ENCODE measurements at places on chromosomes 7 and 10.

DNA sequence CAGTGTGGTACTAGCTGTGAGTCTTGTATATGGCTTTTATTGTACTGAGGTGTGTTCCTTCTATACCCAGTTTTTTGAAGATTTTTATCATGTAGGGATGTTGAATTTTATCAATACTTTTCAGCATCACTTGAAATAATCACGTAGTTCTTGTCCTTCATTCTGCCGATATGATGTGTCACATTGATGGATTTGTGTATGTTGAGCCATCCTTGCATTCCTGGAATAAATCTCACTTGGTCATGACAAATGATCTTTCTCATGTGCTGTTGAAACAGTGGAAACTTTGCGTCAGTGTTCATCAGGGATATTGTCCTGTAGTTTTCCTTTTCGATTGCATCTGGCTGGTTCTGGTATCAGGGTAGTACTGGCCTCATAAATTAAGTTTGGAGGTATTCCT is 7.1 kb upstream of the PRKAR1B start:
- no peak for DNase-seq

GRCh38 chr7:104366390-104366789 is 38.0 kb downstream of the LHFPL3 start:
- no peak for DNase-seq

GRCh38 chr7:94355454-94355853 is 39.2 kb upstream of the COL1A2 start:
- DNase-seq = no peak

DNA sequence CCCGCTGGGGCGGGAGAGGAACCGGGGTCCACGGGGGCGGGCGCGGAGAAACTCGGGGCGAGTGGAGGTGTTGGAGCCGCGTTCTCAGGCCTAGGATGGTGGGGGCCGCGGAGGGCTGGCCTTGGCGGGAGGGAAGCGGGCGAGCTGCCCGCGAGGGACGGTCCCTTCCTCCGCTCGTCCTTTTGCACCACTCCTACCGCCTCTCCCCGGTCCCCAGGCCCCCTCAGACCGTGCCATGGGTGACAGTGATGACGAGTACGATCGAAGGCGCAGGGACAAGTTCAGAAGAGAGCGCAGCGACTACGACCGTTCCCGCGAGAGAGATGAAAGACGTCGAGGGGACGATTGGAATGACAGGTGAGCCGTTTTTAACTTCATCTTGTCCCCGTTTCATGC is 451 bp downstream of the SRRT start:
- DNase-seq = no peak

GRCh38 chr10:112382515-112383235 is 8.8 kb downstream of the ACSL5 start:
- no peak for DNase-seq

DNA sequence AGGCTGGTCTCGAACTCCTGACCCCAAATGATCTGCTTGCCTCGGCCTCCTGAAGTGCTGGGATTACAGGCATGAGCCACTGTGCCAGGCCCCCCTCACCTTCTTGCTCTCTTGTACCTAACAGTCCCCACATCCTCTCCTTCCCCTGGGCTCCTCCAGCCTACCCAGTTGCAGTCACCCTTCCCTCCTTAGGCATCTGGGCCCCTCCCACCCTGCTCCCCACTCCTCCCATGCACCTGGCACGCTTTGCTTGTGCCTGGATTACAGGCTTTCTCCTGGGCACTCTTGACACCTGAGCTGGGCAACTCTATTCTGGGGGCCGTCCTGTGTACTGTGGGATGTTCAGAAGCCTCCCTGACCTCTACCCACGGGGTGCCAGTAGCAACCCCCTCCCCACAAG is 3.0 kb downstream of the CLDN15 start:
- DNase-seq = no peak

DNA sequence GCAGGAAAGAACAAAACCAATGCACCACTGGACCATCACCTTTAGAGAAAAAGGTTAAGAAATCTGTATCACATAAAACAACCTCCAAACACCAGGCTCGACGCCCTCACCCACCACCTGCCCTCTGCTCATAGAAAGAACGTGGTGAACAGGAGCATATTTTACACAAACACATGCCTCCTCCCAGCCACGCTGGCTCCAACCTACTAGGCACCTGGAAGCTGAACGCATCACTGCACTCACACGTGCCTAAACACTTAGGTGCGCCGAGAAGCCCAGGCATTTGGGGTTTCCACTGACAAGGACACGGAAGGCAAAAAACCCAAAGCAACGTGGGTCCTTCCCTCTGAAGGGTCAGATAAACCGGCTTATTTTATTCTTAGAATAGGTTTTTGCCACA is 56.0 kb downstream of the PTPRN2 start:
- DNase-seq = no peak

GRCh38 chr10:34081347-34081743 is 733.8 kb downstream of the PARD3 start:
- no peak for DNase-seq

- no peak for DNase-seq
Measured at GRCh38 chr7:122578350-122578749, 120.6 kb downstream of the RNF133 start.

- DNase-seq = no peak
Measured at GRCh38 chr7:72751378-72751777, 76.6 kb downstream of the TYW1B start.

DNA sequence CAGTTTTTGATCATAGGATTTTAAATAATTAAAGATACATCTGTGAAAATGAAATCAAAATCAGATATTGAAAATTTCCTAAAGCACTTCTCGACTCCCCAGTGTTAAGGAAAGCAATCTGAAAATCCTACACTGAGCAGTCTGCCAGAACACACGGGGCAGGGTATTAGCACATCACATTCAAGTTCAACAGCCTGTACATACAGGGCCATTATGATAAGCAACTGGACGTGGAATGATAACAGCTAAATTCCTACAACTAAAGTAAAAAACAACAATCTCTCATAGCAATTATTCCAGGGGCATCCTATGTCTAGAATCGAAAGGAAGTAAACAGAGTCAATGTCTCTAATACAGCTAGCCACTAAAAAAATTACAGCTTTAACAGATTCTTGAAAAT is 31.7 kb downstream of the TRDMT1 start:
- DNase-seq = no peak

DNA sequence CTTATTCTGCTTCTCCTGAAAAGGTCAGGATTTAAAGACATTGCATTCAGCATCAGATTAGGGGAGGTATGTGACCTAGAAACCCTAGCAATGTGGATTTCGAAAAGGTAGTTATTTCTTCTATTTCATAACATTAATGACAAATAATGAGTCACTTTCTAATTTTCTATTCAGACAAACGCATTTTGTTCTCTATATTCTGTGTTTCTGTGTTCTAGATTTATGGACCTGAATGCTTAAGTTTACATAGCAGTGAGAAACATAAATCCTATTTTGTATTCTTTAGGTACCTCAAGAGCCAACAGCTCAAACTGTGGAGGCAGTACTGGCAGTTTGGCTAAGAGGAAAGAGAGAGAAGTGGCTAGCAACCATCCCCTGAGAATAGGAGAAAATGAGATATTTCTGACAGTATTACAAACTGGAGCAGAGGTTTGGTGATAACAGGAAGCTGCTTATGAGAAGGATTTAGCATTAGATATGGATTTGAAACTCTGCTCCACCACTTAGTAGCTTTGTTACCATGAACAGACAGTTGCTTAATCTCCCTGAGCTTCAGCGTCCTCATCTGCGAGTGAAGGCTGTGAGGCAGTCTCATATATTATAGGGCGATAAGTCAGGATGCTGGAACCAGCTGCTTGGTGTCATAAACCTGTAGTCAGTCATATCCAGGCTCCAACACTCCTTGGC is 28.2 kb downstream of the CDK14 start:
- DNase-seq = no peak

- no peak for DNase-seq
Measured at GRCh38 chr10:132453470-132453861, 56.5 kb downstream of the PWWP2B start.

- DNase-seq = no peak
Measured at GRCh38 chr7:107591421-107591820, 11.4 kb downstream of the BCAP29 start.

- DNase-seq = no peak
Measured at GRCh38 chr10:19592276-19592675, 224.0 kb upstream of the PLXDC2 start.

- no peak for DNase-seq
Measured at GRCh38 chr7:5824297-5824610, 42.8 kb upstream of the RNF216 start.

DNA sequence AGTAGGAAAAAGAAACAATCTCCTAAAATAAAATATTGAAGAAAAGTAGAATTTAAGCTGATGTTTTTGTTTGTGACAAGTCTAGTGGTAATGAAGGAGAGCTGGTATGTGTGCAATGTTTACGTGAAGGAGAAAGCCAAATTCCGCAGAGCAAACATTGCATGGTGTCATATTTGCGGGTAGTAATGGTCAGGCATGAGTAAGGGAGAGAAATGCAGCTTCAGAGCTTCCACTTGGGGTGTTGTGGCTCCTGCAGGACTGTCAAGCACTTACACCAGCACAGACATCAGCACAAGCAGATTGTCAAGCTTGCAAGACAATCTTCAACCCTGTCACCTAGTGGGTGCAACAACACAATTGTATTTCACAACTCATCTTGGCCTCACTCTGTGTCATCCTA is 136.5 kb upstream of the ETV1 start:
- DNase-seq = no peak

DNA sequence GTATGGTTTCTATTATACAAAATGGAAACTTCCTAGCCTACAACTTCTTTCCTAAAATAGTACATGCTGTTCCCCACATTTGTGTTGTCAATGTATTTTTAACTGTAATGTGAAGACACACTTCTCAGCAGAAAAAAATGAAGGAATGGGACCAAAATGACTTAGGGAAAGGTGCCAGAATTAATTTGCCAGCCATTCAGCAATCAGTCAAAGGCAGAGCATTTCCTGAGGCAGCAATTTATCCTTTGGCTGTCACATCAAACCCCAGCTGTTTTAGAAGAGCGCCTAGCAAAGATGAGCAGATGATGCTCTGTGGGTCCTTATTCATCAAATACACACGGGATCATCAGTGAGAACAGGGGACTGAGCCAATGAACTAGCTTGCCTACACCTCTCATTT is 592.5 kb downstream of the KCNMA1 start:
- DNase-seq = no peak

- no peak for DNase-seq
Measured at GRCh38 chr7:26948617-26949118, 84.3 kb upstream of the SKAP2 start.

GRCh38 chr10:68828833-68829232 is 1.5 kb downstream of the STOX1 start:
- no peak for DNase-seq

- no peak for DNase-seq
Measured at GRCh38 chr10:127399668-127400067, 149.4 kb upstream of the NPS start.

DNA sequence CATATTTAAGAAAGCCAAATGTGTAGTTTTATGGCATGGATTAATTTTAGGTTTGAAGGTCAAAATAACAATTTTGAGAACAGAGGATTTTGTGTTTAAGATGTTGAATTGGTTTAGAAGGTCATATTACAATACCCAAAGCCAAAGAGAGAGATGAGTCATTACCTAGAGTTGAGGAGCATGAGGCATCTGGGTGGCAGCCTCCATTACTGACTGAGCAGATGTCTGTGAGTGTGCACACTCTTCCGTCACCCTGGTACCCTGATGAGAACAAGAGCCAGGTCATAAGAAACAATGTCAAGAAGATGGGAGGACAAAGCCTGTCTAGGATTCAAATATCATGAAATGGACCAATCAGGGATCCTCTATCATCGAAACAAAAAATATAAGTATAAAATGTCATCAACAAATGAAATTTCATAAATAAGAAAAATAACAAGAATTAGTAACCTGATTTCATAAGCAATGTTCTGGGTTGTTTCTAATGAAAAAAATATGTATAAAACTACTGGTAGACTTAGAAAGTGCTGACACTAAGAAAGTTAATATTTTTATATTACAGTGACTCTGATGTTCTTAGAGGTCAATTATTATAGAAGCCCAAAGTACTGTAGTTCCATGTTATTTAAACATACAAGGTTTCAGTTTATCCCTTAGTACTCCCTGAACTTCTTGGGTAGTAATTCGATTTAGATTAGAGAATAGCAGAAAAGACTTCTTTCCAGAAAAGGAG is 20.0 kb downstream of the CUBN start:
- DNase-seq = no peak

DNA sequence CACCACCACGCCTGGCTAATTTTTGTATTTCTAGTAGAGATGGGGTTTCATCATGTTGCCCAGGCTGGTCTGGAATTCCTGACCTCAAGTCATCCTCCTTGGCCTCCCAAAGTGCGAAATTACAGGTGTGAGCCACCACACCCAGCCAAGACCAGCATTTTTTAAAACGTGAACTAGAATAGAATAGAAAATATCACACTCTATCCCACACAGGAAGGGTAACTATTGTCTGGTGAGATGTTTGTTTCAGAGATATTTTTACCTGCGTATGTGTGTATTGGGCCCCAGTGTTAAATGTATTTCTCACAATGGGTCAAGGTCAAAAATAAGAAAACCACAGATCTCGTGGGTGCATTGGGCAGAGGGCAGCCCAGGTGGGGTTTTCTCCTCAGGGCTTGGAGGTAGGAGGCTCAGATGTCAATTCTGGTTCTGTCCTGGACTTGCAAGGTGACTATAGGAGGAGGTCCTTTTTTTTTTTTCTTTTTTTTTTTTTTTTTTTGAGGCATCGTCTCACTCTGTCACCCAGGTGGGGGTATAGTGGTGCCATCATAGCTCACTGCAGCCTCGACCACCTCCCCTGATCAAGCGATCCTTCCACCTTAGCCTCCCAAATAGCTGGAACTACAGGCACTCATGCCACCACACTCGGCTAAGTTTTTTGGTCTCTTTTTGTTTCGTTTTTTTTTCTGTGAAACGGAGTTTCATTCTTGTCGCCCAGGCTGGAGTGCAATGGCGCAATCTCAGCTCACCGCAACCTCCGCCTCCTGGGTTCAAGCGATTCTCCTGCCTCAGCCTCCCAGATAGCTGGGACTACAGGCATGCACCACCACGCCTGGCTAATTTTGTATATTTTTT is 19.0 kb downstream of the SH2B2 start:
- DNase-seq = no peak

DNA sequence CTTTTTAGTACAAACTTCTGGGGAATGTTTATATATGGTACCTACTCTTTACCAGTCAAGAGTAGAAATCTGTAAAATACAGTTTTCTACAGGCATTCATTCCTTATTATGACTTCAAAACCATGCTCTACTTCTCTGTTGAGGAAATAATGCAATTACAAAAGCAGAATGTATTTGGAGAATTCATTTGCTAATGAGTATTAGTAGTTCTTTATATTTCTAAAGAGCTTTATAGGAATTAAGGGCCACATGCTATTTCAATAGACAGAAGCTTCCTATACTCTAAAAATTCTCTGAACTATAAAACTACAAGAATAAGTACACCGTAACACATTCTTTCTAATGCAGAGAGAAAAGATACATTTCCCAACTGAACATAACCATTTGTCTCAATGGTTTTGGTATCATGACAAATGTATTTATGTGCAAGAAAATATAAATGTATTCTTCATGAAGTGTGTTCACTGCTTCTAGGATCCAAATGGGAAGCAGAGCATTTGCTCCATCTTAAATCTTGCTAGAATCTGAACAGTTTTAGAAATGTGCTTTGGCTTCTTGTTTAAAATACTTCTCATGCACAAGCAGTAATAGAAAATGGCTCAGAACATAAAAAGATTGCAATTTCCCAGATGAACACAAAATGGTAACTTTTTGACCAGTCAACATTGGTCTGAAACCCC is 21.8 kb downstream of the CDK1 start:
- no peak for DNase-seq

GRCh38 chr7:33554576-33554975 is 350.8 kb upstream of the BMPER start:
- DNase-seq = no peak

GRCh38 chr7:69122953-69123352 is 475.3 kb upstream of the AUTS2 start:
- no peak for DNase-seq
